ENCODE measurements at places on chromosomes 13 and 19.

GRCh38 chr13:19957320-19958154 lies 990 bp upstream of the ZMYM2 start:
- peak; percentile 57 for DNase-seq

GRCh38 chr19:32173836-32174235 lies 171.6 kb upstream of the ZNF507 start:
- DNase-seq, result no peak

- DNase-seq, result no peak
Measured at GRCh38 chr19:16252459-16253205, 54.9 kb downstream of the AP1M1 start.

DNA sequence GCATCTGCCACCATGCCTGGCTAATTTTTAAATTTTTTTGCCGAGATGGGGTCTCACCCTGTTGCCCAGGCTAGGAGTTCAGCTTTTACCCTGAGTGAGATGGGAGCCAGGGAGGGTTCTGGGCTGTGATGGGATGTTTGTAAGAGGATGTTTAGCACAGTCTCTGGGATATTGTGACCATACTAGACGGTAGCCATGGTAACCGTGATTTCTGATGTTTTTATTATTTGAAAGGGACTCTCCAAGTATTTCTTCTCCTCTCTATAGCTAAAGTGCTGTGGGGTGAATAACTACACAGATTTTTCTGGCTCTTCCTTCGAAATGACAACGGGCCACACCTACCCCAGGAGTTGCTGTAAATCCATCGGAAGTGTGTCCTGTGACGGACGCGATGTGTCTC lies 10.4 kb downstream of the TSPAN16 start:
- no peak for DNase-seq

DNA sequence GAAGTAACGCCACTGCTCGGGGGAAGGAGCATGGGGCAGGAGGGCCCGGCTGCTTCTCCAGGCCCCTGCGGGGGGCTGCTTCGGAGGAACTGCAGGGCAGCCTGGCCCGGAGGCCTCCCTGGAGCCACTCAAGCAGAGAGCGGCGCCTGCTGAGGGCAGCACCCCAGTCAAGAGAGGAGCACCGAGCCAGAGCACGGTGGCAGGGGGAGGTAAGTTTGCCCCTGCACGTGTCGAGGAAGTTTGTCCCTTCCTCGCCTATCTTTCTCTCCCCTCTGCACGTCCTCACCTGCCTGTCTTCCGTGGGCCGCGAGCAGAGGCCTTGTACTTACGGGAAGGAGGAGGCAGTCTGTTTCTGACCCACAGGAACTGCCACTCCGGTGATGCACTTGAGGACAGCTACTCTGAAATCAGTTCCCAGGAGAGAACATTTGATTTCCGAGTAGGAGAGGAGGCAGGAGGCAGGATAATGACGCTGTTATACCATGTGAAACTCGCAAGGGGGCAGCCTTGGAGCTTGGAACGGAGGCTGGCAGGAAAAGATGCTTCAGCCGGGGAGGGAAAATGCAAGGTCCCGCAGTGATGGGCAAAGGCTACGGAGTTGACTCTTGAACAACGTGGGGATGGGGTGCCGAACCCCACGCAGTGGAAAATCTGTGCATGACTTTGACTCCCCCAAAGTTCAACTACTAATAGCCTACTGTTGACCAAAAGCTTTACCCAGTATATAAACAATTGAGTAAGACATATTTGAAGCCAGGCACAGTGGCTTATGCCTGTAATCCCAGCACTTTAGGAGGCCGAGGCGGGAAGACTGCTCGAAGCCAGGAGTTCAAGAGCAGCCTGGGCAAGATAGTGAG lies 5.0 kb downstream of the FFAR1 start:
- DNase-seq, result peak; percentile 47

DNA sequence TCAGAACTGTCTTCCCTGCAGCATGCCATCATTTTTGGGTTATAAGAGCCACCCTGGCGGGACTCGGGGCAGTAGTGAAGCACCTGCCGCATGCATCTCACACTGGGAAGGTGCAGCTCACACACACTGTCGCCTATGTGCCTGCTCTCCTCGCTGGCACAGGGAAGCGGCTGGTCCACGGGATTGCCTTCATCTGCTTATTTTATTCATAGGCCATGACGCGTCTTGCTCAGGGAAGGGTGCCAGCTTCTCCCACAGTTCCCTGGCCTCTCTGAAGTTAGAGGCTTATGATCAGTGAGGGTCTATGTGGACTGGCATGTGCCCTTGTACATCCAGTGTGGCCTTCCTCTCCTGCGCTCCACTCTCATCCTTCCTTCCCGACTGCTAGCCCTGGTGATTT lies 150.0 kb downstream of the KLF12 start:
- no peak for DNase-seq

- no peak for DNase-seq
Measured at GRCh38 chr19:49165865-49166301, 8.3 kb downstream of the TRPM4 start.

- DNase-seq, result no peak
Measured at GRCh38 chr13:21668732-21669275, 2.1 kb upstream of the FGF9 start.

DNA sequence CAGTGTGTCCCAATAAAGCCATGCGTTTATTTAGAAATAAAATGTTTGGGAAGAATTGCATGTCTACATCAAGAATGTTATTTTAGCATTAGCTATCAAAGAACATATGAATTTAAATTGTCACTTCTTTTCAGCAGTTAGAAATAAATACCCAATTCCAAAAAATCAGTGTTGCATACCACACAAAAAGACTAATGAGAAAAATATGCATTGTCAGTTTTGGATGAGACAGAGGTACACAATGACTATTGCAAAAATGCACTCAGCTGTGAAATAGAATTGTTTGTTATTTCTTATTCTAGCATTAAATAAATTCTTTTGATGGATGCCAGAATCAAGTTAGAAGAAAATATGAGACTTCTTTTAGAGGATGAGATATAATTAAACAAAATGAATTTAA lies 833.9 kb downstream of the SLITRK1 start:
- DNase-seq, result no peak

DNA sequence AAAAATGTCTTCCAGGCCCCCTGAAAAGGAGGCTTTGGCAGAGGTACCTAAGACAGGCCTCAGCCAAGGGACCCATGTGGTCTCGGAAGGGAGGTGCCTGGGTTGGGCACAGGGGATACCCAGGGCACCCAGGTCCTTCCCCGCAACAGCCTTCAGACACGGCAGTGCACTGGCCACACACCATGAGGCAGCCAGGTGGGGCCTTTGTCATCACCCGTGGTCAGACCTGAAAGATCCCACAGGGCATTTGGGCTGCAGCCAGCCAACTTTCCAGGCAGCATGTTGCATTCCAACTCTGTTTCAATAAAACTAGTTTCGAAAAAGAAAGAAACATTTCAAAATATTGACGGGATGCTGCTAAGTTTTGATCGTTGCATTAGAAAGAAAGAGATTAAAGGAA lies 4.7 kb upstream of the TUBGCP3 start:
- no peak for DNase-seq

- no peak for DNase-seq
Measured at GRCh38 chr19:38386300-38386970, 1.4 kb downstream of the GGN start.

GRCh38 chr13:77789376-77789775 lies 91.9 kb downstream of the SLAIN1 start:
- no peak for DNase-seq

GRCh38 chr13:97205982-97206381 lies 16.2 kb upstream of the MBNL2 start:
- DNase-seq, result no peak

- no peak for DNase-seq
Measured at GRCh38 chr19:16038196-16038695, 38.0 kb upstream of the TPM4 start.

- DNase-seq, result no peak
Measured at GRCh38 chr19:11663181-11663591, 65.9 kb downstream of the ZNF627 start.

- no peak for DNase-seq
Measured at GRCh38 chr19:41928754-41929535, 696 bp upstream of the ERFL start.

GRCh38 chr19:35478794-35479677 lies 11.2 kb downstream of the KRTDAP start:
- no peak for DNase-seq

GRCh38 chr13:50078895-50079654 lies 63.8 kb downstream of the KCNRG start:
- no peak for DNase-seq

GRCh38 chr19:40363069-40363468 lies 14.6 kb downstream of the PLD3 start:
- peak; percentile 59 for DNase-seq

DNA sequence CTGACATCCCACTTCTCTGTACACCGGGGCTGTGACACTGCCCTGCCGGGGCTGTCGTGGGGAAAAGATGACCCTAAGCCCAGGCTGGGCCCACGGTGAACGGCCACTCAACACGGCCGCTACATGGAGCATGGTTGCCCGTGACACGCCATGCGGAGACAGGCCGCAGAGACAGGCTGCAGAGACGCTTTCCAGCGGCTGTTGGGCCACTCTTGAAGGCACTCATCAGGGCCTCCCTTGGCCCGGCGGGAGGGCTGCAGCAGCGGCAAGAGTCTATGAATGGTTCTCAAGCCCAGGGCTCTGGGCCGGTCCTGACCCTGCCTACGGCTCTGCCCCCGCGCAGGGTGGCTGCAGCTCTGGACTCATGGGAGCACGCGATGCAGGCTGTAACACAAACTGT lies 22.1 kb downstream of the ADPRHL1 start:
- no peak for DNase-seq

Data from T-helper 2 cell (primary cell).